Activated CD8-positive, alpha-beta T cell treated with anti-CD3 and anti-CD28 coated beads, Interleukin-2, amount 10 ng/mL, durations not matched to agents 7 days and 5 days (primary cell): ENCODE measurements at places on chromosomes 5 and 9. TPM values are rescaled to one million over a fixed set of nuclear protein-coding genes. Genes with fewer than 3 reads are reported as not detected.

- H3K27me3 ChIP-seq: no peaks in the 10 kb centered on the region
- DNase-seq: no peak
- no peaks in the 10 kb centered on the region for H3K4me1 ChIP-seq
- H3K36me3 ChIP-seq: no peaks in the 10 kb centered on the region
- no peak overlapping the region for H3K4me3 ChIP-seq
Observed at GRCh38 chr5:172659909-172660628, 19.0 kb downstream of the NEURL1B start.

DNA sequence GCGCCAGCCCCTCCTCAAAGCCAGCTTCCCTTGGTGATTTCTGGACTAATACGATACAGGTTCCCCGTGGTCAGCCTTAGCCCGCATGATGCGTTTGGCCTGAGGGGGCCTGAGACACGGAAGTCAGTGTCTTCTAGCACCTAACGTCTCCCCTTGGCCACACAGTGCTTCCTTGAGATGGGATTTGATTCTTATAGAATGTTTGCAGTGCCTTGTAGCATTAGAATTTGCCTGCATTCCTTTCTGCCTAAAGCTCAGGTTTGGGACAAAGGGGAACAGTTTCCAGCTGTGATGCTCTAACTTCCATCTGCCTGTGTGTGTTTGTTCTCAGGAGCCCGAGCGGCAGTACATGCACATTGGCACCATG lies 34.4 kb downstream of the CFAP90 start:
- no peaks in the 10 kb centered on the region for H3K4me1 ChIP-seq
- H3K27ac ChIP-seq: no peak overlapping the region

DNA sequence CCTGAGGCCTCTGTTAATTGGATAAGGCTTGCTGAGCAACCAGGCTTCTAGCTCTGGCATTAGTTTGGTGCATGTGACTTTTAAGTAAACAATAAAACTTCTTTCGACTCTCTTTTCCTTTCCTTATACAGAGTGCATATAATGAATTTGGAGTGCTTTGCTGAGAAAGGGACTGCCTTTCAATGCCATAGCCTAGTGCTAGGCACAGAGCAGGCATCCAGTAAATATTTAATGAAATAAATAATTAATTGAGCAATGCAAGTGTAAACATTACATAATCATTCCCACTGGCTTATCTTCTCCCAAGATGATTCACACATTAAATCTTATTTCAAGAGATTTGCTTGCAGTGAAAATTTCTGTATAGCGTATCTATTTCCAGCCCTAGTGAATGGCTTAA lies 74.1 kb downstream of the NMUR2 start:
- no peaks in the 10 kb centered on the region for H3K36me3 ChIP-seq
- H3K4me1 ChIP-seq: no peaks in the 10 kb centered on the region
- no peak overlapping the region for H3K27ac ChIP-seq

- H3K27me3 ChIP-seq: peaks cover 3% of the 10 kb centered on the region
- DNase-seq: no peak
- no peaks in the 10 kb centered on the region for H3K36me3 ChIP-seq
- no peak overlapping the region for H3K27ac ChIP-seq
Observed at GRCh38 chr5:180105827-180106312, 34.3 kb upstream of the RNF130 start.

DNA sequence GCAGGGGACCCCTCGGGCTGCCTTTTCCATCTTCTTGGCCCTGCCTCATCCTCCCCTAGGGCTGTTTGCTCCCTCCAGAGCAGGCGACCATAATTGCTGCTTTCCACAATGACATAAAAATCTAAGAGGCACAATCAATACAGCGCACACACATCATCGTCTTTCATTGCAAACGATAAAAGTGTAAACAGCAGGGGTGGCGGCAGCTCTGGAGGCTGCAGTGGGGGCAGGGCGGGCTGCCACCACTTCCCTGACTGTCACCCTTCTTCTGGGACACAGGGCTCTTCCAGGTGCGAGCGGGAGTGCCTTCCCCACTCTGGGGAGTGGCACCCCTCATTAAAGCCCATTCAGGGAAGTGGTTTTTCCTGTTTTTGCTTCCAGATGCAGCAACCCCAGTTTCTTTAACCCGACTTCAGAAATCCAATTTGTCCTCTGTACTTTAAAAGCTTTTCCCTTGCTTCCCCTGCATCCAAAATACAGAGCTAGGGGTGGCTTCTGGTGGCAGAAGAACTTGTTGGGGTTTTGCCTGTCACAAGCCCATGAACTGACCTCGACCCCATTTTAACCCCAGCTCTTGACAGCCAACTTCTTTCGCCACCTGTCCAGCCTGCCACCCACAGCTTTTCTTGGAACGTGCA lies 45.7 kb downstream of the TSPAN17 start:
- H3K4me3 ChIP-seq: no peak overlapping the region
- no peaks in the 10 kb centered on the region for H3K36me3 ChIP-seq
- DNase-seq: no peak
- no peaks in the 10 kb centered on the region for H3K4me1 ChIP-seq

GRCh38 chr9:75116306-75116705 lies 28.0 kb downstream of the OSTF1 start:
- no peak overlapping the region for H3K4me3 ChIP-seq
- no peak overlapping the region for H3K27ac ChIP-seq
- H3K36me3 ChIP-seq: peaks cover 49% of the 10 kb centered on the region
- no peak for DNase-seq

DNA sequence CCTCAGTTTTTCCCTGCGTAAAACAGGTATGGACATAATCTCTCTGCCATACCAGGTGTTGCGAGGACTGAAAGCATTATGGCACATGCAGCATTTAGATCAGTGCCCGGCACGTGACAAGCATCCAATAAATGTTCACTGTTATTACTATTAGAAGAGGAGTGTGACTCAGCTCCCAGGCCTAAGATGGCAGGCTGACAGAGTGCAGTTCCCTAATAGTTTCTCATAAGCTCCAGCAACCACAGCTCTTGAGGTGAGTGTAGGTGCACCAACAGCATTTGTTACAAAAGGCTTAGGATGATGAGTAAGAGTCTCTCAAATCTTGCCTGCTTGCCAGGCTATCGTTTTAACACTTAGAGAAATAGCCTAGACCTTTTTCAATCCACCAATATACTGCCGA lies 28.9 kb upstream of the GLIS3 start:
- H3K4me3 ChIP-seq: no peak overlapping the region
- H3K4me1 ChIP-seq: peaks cover 3% of the 10 kb centered on the region
- H3K27me3 ChIP-seq: peaks cover 2% of the 10 kb centered on the region
- no peaks in the 10 kb centered on the region for H3K36me3 ChIP-seq
- no peak for DNase-seq
- no peak overlapping the region for H3K27ac ChIP-seq

DNA sequence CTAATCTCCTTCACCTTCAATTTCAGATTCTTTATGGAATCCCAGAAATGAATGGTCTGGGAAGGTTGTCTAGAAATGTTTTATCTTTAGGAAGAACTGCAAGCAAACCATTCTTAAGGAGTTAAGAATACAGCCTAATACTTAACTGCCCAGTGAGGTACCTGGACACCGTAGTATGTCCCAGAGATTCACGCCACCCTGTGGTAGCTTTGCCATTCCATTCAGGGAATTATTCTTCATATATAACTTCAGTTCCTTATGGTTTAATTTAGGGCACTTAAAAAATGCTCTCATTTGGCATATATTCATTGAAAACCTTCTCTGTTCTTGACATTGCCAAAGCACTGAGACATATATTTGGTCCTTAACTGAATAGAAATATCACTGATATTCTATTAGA lies 49.7 kb downstream of the ACTBL2 start:
- no peak for DNase-seq
- no peaks in the 10 kb centered on the region for H3K27me3 ChIP-seq
- H3K36me3 ChIP-seq: no peaks in the 10 kb centered on the region
- H3K4me3 ChIP-seq: no peak overlapping the region

DNA sequence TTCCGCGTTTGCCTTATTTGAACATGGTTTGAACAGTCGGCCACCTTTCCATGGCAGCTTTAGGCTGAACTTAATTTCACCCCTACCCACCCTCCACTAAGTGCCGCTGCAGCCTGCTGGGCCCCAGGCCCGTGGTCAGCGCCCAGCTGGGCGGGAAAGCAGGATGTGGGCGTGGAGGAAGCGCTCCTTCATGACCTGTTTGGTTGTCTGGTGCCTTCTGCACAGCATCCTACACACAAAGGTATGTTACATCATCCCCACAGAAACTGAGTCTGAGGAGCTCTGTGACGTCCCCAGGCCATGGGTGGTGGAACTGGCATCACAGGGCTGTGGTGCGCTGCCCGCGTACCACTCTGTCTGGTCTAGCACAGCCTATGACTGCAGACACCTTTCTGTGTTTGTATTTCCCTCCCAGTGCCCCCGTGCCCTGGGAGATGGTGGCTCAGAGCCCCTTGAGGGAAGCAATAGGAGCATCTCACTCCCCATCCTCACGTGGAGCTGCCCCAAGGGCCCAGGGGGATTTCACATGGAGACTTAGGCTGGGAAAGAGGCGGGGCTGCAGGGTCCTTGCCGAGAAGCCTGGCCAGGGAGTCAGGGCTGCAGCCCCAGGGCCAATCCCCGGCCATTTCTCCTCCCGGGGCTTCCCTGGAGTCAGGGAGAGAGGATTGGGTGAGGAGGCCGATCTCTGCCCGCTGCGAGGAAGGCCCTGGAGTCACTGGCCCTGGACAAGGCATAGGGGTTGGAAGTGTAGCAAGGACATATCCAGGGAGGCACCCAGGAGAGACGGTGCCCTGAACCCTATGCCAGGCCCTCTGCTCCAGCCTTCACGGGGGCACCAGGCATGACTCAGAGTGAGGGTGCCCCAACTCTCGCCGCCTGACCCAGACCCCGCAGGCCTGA lies 37.5 kb upstream of the SUSD3 start:
- no peak overlapping the region for H3K4me3 ChIP-seq
- peaks cover 75% of the 10 kb centered on the region for H3K4me1 ChIP-seq
- H3K27ac ChIP-seq: peak overlapping the region; percentile 87
- H3K27me3 ChIP-seq: no peaks in the 10 kb centered on the region
- peaks cover 69% of the 10 kb centered on the region for H3K36me3 ChIP-seq

- no peak for DNase-seq
- no peak overlapping the region for H3K4me3 ChIP-seq
- H3K27me3 ChIP-seq: no peaks in the 10 kb centered on the region
- H3K4me1 ChIP-seq: no peaks in the 10 kb centered on the region
Observed at GRCh38 chr5:37005946-37006540, 129.5 kb downstream of the NIPBL start.

DNA sequence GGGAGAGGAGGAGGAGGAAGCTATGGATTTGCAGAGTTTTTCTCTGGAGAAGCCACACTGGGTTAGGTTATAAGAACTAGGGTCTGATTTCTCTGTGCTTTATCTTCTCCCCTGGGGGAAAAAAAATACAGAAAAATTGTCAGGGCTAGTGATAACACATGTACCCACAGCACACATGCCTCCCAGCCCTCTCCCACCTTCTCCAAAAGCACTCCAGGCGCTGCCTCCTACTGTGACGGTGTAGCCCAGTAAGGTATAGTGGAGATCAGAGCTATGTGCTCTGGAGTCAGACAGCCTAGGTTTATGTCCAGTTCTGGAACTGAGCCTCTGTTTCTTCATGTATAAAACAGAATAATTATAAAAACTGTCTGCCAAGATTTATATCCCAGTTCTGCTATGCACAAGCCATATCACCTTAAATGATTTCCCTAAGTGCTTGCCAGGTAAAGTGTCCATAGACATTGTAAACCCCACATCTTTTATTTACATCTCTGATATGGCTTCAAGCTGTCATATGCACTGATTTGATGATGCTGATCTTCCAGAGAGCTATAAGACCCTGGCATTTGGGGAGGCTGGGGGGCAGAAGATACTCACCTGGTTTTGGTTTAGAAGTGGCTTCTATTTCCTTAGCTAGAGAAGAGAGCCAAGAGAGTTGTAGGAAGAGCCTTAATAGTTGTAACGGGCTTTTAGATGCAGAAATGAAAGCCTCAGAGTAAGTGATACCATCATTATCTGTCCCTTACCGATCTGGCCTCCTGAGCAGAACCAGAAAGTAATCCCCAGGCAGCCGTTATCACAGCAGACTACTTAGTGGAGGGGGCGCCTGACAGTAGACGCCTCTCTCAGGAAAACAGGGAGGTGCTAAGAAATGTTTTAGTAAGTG lies 7.6 kb downstream of the SLC1A3 start:
- DNase-seq: no peak
- no peak overlapping the region for H3K4me3 ChIP-seq
- no peaks in the 10 kb centered on the region for H3K36me3 ChIP-seq
- H3K4me1 ChIP-seq: no peaks in the 10 kb centered on the region

- no peak overlapping the region for H3K4me3 ChIP-seq
- H3K27me3 ChIP-seq: no peaks in the 10 kb centered on the region
- no peak for DNase-seq
- peaks cover 13% of the 10 kb centered on the region for H3K4me1 ChIP-seq
Observed at GRCh38 chr5:79576606-79577289, 35.5 kb upstream of the TENT2 start.

DNA sequence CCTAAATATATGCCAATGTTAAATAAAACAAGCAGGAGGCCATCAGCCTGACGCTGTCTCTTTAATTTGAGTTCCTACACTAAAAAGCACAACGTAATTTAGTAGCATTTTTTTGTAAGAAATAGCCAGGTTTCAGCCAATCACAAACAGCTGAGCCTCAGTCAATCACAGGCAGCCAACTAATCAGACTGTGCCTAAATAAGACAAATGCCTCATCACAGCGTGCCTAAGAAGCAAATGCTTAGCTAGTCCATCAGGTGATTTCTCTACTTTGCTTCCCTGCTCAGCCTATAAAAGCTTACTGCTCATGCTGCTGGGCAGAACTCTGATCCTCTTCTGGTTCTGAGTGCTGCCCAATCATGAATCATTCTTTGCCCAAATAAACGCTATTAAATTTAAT lies 38.3 kb upstream of the RORB start:
- no peaks in the 10 kb centered on the region for H3K27me3 ChIP-seq
- no peaks in the 10 kb centered on the region for H3K4me1 ChIP-seq
- DNase-seq: no peak
- no peaks in the 10 kb centered on the region for H3K36me3 ChIP-seq
- no peak overlapping the region for H3K27ac ChIP-seq
- H3K4me3 ChIP-seq: no peak overlapping the region

- no peak for DNase-seq
- no peaks in the 10 kb centered on the region for H3K36me3 ChIP-seq
- H3K27me3 ChIP-seq: peaks cover 1% of the 10 kb centered on the region
- no peak overlapping the region for H3K27ac ChIP-seq
- no peaks in the 10 kb centered on the region for H3K4me1 ChIP-seq
- H3K4me3 ChIP-seq: no peak overlapping the region
Observed at GRCh38 chr5:124922255-124922975, 176.0 kb upstream of the ZNF608 start.

DNA sequence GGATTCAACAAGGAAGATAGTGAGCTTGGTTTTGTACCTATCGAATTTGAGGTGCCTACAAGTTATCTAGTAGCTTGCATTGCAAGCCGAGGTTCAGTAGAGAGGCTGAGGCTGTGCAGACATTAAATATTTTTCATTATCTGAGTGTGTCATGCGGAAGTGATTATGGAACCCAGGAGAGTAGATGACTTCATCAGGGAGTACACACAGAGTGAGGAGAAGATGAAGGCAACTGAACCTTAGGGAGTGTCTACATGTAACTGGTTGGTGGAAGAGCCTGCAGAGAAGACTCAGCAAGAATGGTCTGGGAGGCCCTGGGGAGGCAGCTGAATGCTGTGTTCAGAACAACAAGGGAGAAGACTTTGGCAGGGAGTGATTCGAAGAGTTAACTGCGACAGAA lies 393.9 kb downstream of the ARHGEF28 start:
- no peak overlapping the region for H3K4me3 ChIP-seq
- no peak for DNase-seq
- no peak overlapping the region for H3K27ac ChIP-seq
- no peaks in the 10 kb centered on the region for H3K4me1 ChIP-seq

PDCD1LG2 gene
- total RNA-seq: 0.55 TPM

TNFSF8 gene
- total RNA-seq: 52.6 TPM

NOXA1 gene
- total RNA-seq: 0.52 TPM

ENTPD8 gene
- total RNA-seq: not detected

PROB1 gene
- 6.2 TPM for total RNA-seq

GCNT1 gene
- total RNA-seq: 7.7 TPM

SLC6A3 gene
- not detected for total RNA-seq
